ENCODE measurements at places on chromosomes 4 and X.

- no peak for DNase-seq
These were observed 107.8 kb upstream of the PDHA2 start for GRCh38 chr4:95732061-95732460.

DNA sequence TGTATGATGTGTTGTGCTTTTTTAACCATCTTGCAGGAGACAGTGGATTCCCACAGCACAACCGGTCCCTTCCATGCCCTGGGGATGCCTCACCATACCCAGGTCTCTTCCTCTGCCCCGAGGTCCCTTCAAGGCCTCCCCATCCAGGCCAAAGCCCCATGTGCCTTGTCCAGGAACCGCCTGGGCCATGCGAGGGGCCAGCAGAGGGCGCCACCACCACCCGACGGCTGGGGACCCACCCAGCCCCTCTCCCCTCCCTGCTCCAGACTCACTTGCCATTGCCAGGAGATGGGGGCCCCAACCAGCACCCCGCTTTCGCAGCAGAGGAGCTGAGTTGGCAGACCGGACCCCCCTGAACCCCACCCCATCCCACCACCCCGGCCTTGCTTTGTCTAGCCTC lies 485.5 kb downstream of the TRAM1L1 start:
- DNase-seq = peak; percentile 54

DNA sequence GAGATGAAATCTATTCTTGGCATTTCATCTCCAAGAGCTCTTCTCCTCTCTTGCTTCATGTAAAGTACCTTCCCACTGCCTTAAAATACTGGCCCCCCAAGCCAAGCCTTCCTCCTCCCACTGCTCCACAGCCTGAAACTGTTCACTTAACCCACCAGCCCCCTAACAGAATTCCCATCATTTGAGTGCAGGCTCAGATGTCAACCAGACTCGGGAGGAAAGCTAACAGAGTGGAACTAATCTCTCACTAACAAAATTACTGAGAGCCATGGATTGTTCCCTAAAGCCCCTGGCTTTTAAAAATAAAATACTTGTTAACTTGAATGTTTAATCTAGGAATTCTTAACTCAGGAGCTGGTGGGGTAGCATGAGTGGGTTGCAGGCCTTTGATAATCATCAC lies 7.1 kb upstream of the DCUN1D4 start:
- DNase-seq = no peak

GRCh38 chr4:140469791-140470733 lies 28.0 kb downstream of the MGAT4D start:
- DNase-seq = no peak

GRCh38 chr4:39998659-39999345 lies 21.1 kb upstream of the PDS5A start:
- peak; percentile 31 for DNase-seq

- no peak for DNase-seq
These were observed 83.8 kb downstream of the EGF start for GRCh38 chr4:109996526-109996925.

- peak; percentile 56 for DNase-seq
These were observed 84.5 kb upstream of the MAML3 start for GRCh38 chr4:140238351-140239056.

DNA sequence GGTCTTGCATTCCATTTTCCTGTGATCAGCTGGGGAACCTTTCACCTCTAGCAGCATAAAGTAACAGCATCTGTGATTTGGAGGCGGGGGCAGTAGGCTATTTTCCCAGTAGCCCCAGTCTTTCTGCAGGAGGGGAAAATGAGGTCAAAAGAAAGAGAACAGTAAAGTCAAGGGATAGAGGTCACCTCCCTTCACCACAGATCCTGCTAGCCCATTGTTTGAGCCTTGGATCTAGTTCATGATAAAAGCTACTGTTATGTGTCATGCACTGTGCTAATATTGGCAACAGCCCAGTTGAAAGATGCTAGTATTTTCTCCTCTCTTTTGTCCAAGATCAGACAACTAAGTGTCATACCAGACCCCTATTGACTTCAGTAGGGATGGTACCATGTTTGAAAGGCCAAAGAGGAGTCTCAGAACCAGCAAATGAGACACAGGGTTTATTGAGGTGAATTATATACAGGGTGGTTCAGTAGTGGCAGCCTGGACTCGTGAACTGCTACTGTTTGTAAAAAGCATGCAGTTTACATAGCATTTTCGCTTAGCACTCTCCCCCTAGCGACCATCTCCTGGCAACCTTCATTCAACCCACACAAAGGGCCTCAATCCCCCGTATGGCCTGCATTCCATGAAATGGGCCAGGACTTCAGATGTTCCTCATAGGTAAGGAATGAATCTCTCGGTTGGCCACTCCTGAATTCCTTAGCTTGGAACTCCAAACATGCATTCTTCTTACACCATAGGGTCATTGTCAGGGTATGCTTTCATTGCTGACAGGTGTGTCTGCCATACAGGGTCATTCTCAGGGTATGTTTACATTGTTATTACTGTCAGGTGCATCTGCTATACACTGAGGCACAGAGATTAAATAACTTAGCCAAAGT lies 170.0 kb upstream of the FRMPD4 start:
- DNase-seq = peak; percentile 33

- no peak for DNase-seq
These were observed 8.0 kb upstream of the ODAPH start for GRCh38 chr4:75547647-75548387.

- DNase-seq = no peak
These were observed 439 bp downstream of the SEC31A start for GRCh38 chr4:82890528-82890900.

GRCh38 chr4:59565836-59566235 lies 1634.3 kb upstream of the ADGRL3 start:
- no peak for DNase-seq

DNA sequence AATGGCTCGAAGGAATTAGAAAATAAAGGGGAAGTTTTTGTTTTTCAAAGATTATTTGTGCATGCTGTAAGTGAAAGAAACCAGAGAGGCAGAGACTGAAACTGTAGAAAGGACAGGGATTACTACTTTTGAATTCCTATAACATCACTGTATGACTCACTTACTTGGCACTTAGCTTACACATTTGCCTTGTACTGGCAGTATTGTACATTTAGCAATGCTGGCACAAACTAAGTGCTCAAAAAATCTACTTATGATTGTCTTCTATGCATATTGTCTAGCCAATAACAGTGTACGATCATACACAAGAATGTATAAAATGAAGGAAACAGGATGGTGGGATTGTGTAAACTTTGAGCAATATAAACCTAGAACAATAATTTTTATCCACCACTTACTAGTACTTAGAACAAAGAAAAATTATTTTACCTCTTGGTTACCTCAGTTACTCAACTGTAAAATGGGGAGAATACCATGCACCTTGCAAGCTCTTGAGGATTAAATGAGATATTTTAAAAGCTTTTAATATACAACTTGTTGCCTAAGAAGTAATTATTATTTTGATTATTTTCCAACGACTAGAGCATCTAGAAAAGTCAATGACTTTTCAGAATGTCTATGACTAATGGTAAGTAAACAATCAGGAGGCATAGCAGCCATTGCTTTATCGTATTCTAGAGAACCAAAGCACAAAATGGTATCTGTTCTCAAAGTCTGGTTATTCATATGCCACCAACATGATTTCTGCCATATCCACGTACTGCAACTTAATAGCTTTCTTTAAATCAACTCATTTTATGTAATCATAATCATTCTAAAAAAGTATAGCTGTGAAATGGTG lies 4.7 kb downstream of the FAM120C start:
- no peak for DNase-seq

GRCh38 chrX:17591741-17592110 lies 145.6 kb upstream of the SCML1 start:
- no peak for DNase-seq
